ENCODE measurements at places on chromosomes 12 and 14. TPM values are rescaled to one million over a fixed set of nuclear protein-coding genes. Genes with fewer than 3 reads are reported as not detected.

DNA sequence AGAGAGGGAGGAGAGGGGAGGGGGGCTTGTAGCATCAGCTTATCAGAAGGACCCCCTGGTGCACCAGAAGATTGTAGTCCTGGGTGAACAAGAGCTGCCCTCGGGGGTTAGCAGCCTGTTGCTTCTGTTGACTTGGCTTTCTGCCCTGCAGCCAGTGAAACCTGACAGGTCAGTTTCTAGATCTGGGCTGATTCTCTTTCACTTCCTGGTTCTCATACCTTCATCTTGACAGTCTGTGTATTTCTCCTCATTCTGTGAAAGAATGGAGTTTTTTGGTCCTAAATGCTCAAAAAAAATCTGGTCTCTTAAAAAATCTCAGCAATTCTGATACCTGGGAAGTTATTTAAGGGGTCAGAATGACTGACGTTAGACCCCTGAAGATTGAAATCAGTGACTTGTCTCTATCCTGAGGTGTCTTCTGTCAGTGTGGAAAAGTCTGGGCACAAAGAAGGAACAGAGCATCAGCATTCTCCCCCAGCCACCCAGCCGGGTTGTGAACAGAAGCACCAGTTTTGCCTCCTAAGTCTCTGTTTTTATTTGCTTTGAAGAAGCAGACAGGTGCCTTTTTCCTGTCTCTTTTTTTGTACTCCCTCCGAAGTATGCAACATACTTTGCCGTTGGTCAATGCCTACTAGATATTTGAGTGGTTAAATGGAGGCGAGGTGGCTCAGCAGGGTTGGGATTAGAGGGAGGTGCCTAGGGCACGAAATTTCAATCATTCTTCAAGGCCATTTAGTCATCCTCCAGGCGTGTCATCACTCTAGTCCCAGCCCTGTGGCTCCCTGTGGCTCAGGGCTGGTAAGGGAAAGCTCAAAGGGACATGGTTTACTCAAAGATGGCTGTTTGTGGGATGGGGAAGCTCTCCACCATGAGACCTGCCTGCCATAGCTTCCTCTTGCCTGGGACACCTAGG, 24.0 kb downstream of the TTC9 start:
- H3K36me3 ChIP-seq = no peaks in the 10 kb centered on the region
- H3K4me3 ChIP-seq = no peak overlapping the region
- no peaks in the 10 kb centered on the region for H3K27me3 ChIP-seq
- H3K4me1 ChIP-seq = peaks cover 18% of the 10 kb centered on the region
- no peak for DNase-seq

GRCh38 chr12:120844768-120845449, 59.2 kb downstream of the SPPL3 start:
- H3K27me3 ChIP-seq = no peaks in the 10 kb centered on the region
- no peak for DNase-seq

- DNase-seq = no peak
- no peaks in the 10 kb centered on the region for H3K36me3 ChIP-seq
- no peaks in the 10 kb centered on the region for H3K27me3 ChIP-seq
- no peak overlapping the region for H3K4me3 ChIP-seq
- H3K4me1 ChIP-seq = no peaks in the 10 kb centered on the region
Observed at GRCh38 chr12:86663716-86664115, 407.5 kb upstream of the MGAT4C start.

DNA sequence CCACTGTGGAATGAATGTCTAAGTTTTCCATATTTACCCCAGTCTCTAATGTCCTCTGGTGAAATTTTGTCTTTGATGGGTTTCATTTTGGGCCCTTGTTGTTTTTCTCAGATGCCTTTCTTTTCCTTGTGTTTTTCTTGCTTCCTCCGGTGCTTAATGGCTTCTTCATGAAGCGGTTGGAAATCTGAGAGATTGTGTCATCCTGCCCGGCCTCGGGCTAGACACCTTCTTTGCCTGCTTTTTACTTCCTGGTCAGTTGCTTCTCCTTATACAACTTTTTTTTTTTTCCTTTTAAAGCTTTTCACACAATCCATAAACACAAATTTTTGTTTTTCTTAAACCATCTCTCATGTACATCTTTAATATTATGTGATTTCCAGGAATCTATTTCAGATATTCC, 7.1 kb downstream of the ETV6 start:
- H3K27me3 ChIP-seq = no peaks in the 10 kb centered on the region
- DNase-seq = no peak
- H3K4me3 ChIP-seq = no peak overlapping the region

REP15 gene
- total RNA-seq = 1.9 TPM

PPM1A gene
- 39.4 TPM for total RNA-seq

CACNA2D4 gene
- 5.5 TPM for total RNA-seq

GYS2 gene
- not detected for total RNA-seq

PTPN21 gene
- total RNA-seq = 21.3 TPM

DNA sequence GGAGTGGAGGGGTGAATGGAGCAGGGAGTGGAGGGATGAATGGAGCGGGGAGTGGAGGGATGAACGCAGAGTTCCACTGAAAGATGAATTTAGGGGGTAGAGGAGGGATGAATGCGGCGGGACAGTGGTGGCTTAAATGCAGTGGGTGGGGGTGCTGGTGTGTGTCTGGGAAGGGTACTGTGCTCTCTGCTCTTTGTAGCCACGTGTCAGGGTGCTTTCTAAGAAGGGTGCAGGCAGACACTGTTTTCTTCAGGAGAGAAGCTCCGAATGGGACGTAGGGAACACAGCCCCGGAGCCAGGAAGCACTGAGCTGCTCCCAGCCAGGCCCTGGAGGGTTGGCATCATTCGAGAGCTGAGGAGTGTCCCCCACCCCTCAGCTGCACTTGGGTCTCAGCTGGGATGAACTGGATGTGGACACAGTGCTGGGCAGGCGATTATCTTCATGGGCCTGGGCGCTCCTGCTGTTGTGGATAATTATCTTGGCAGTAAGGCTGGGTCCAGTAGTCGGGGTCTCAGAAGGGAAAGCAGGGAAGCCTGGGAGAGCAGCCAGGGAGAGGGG, 9.5 kb upstream of the CEP170B start:
- no peaks in the 10 kb centered on the region for H3K27me3 ChIP-seq
- no peak overlapping the region for H3K4me3 ChIP-seq
- no peak for DNase-seq

DNA sequence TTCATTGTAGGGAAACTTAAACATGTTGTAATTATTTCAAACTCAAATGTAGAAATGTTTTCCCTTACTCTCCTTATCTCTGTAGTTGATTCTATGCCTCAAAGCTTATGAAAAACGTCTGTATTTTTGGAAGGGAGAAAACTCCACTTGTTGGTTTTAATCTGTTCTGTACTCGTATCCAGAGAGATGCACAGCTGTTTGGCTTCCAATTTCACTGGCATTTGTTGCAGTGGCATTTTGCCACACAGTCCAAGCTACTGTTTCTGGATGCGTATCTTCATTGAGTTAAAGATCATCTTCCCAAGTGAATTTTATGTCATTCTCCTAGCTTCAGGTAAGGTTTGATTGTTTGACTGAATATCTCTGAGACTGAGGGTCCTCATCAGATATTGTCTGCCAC, 481.4 kb downstream of the TRHDE start:
- no peak overlapping the region for H3K4me3 ChIP-seq
- no peak overlapping the region for H3K27ac ChIP-seq
- no peaks in the 10 kb centered on the region for H3K27me3 ChIP-seq

- no peaks in the 10 kb centered on the region for H3K27me3 ChIP-seq
- no peak for DNase-seq
- no peak overlapping the region for H3K4me3 ChIP-seq
- H3K27ac ChIP-seq = no peak overlapping the region
- H3K4me1 ChIP-seq = peaks cover 10% of the 10 kb centered on the region
Observed at GRCh38 chr12:128138125-128138524, 128.8 kb upstream of the TMEM132C start.

GRCh38 chr12:101777485-101777884, 38.2 kb upstream of the SYCP3 start:
- H3K4me3 ChIP-seq = no peak overlapping the region
- H3K36me3 ChIP-seq = no peaks in the 10 kb centered on the region
- DNase-seq = no peak
- H3K27me3 ChIP-seq = no peaks in the 10 kb centered on the region
- no peak overlapping the region for H3K27ac ChIP-seq

TEX22 gene
- total RNA-seq = 1.6 TPM

DNA sequence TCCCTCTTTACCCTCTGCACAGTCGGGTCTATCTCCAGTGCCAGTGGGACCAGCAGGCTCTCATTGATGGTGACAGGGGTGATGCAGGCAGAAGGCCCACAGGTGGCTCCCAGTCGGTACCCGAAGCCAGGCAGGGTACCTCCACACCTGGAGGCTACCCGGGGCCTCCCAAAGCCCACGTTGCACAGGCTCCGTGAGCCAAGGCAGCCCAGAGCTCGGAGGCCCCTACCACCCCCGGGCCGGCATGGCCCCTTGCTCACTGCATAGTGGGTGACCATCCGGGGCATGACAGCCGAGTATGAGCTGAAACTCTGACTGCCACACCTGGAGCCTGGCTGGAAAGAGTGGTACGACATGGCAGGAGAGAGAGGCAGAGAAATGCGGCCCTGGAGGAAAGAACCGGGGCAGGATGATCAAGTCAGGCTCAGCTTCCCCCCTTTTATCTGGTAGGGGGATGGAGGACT, at the start of gene KRT82:
TSS of gene KRT82 (minus strand) at position 414 of the 464 bp plus-strand sequence. CDS start at position 356, 58 bp downstream.
- no peak within 1 kb of the TSS for H3K4me3 ChIP-seq
- no peak for DNase-seq
- H3K27ac ChIP-seq = no peak within 1 kb of the TSS

GRCh38 chr12:78002878-78003277, 172.2 kb downstream of the NAV3 start:
- H3K27me3 ChIP-seq = no peaks in the 10 kb centered on the region
- H3K4me3 ChIP-seq = no peak overlapping the region
- H3K27ac ChIP-seq = no peak overlapping the region
- H3K4me1 ChIP-seq = no peaks in the 10 kb centered on the region

PRPF39 gene
- 52.5 TPM for total RNA-seq

GRCh38 chr12:57983858-57984505, 42.6 kb downstream of the ATP23 start:
- H3K4me1 ChIP-seq = no peaks in the 10 kb centered on the region
- no peak overlapping the region for H3K4me3 ChIP-seq
- no peak overlapping the region for H3K27ac ChIP-seq
- DNase-seq = no peak
- no peaks in the 10 kb centered on the region for H3K36me3 ChIP-seq
- no peaks in the 10 kb centered on the region for H3K27me3 ChIP-seq

DNA sequence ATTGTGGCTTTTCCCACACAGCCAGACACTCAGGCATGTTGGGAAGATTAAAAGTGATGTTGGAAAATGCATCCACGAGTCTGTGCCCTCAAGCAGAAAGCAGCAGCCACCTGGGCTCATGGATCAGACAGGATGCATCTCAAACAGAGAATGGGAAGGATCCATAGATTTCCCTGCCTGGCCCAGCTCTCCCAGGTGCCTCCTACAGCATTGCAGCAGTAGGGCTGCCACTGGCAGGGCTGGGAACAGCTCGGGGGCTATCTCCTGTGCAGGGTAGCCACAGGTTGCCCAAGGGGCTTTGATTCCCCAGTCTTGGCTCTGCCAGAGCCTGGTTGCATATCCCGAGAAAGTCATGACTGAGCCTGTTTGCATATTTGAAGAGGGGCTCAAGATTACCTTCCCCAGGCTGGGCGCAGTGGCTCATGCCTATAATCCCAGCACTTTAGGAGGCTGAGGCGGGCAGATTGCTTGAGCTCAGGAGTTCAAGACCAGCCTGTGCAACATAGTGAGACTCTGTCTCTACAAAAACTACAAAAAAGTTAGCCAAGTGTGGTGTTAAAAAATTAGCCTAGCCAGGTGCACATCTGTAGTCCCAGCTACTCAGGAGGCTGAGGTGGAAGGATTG, 19.5 kb downstream of the C14orf132 start:
- DNase-seq = peak; percentile 39
- no peak overlapping the region for H3K27ac ChIP-seq
- no peaks in the 10 kb centered on the region for H3K36me3 ChIP-seq
- H3K4me3 ChIP-seq = no peak overlapping the region
- no peaks in the 10 kb centered on the region for H3K27me3 ChIP-seq

DNA sequence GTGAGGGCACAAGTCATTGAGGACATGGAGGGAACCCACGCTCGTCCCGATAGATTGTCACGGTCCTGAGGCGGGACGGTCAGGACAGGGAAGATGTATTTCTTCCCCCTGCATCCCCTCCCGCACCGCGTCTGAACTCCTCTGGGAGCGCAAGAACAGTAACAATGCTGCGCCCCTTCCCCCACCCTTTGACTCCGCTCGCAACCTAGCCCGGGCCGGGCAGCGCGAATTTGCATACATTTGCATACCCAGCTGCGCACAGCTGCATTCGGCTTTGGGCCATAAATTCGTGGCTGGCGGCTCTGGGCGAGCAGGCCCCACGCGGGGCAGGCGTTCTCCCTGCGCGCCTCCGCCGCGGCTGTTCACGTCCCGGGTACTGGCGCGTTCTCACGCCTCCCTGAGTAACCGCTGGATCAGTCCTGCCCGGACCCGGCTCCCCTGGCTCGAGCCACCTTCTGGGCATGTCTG, 29.0 kb upstream of the SMUG1 start:
- no peak for DNase-seq
- H3K27me3 ChIP-seq = peaks cover 11% of the 10 kb centered on the region
- H3K4me3 ChIP-seq = no peak overlapping the region
- H3K27ac ChIP-seq = no peak overlapping the region
- peaks cover 13% of the 10 kb centered on the region for H3K4me1 ChIP-seq

CD27 gene
- 8.9 TPM for total RNA-seq

- no peaks in the 10 kb centered on the region for H3K27me3 ChIP-seq
- H3K27ac ChIP-seq = no peak overlapping the region
- H3K4me1 ChIP-seq = peaks cover 20% of the 10 kb centered on the region
- peak; percentile 55 for DNase-seq
Observed at GRCh38 chr12:94615260-94616181, 34.8 kb downstream of the TMCC3 start.

GRCh38 chr12:4918950-4919660, 9.4 kb downstream of the KCNA1 start:
- no peak overlapping the region for H3K27ac ChIP-seq
- no peak overlapping the region for H3K4me3 ChIP-seq
- no peaks in the 10 kb centered on the region for H3K4me1 ChIP-seq
- H3K36me3 ChIP-seq = no peaks in the 10 kb centered on the region
- no peaks in the 10 kb centered on the region for H3K27me3 ChIP-seq

DNA sequence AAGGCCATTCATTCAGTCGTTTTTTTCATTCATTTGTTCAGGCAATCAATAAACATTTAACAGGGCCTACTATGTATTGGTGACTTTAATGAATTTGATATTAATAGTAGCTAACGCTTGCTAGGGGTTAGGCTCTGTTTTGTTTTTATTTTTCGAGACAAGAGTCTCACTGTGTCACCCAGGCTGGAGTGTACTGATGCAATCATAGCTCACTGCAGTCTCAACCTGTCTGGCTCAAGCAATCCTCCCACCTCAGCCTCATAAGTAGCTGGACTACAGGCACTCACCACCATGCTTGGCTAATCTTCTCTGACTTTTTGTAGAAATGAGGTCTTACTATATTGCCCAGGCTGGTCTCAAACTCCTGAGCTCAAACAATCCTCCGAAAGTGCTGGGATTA, 25.6 kb upstream of the MED13L start:
- H3K4me1 ChIP-seq = peaks cover 4% of the 10 kb centered on the region
- no peak for DNase-seq
- no peak overlapping the region for H3K4me3 ChIP-seq
- no peaks in the 10 kb centered on the region for H3K27me3 ChIP-seq
- H3K36me3 ChIP-seq = no peaks in the 10 kb centered on the region

GRCh38 chr14:101008631-101009336, 105.3 kb upstream of the RTL1 start:
- H3K4me1 ChIP-seq = no peaks in the 10 kb centered on the region
- no peaks in the 10 kb centered on the region for H3K27me3 ChIP-seq
- no peak overlapping the region for H3K4me3 ChIP-seq
- no peaks in the 10 kb centered on the region for H3K36me3 ChIP-seq
- DNase-seq = no peak
- no peak overlapping the region for H3K27ac ChIP-seq

ALG10 gene
- total RNA-seq = 15.6 TPM

Data from adrenal gland (tissue), 19 donors.